ENCODE measurements at places on chromosomes 2 and 18.

DNA sequence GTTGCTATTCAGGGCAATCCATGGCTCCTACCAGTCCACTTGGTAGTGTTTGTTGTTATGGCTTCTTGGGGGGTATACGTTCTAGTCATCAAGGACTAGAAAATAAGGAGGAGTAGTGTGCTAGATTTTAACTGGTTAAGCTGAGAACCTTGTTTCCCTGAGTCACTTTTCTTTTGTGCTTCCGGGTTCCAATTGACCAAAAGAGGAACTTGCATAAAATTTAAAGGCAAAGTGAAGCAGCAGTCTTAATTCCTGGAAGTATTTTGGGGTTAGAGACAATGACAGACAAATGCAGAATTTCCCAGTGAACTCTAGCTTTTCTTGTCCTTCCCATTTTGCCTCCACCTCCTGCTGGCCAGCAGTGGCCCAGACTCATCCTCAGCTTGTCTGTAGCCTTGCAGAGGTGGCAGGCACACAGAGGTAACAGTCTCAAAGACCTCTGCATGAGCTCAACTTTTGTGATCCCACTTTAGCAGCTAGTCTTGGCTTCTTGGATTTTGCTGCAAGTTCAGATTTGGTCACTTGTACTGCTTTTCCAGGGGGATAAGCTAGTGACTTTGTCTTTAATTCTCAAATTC, 1105.8 kb upstream of the NXPH2 start:
- no peak for DNase-seq

DNA sequence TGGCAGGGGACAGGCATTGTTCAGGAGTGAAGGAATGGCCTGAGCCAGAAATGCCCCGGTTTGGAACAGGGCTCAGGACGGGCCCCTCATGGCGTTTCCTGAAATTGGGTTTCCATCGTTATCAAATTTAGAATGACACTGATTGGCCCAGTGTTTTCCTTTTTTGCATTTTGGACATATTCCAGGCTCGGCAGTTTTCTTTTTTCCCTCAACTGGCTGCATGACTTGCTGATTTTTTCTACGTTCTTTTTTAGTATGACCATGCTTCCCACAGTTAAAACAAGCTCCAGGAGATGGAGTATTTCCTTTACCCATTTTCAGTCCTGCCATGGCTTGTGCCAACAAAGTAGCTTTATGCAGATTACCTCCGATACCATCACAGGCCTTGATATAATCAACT, 20.4 kb upstream of the LYG2 start:
- DNase-seq: no peak

- DNase-seq: no peak
Observed at GRCh38 chr2:8433390-8433789, 248.5 kb upstream of the ID2 start.

- DNase-seq: no peak
Observed at GRCh38 chr2:63992061-63992685, 27.1 kb downstream of the VPS54 start.

DNA sequence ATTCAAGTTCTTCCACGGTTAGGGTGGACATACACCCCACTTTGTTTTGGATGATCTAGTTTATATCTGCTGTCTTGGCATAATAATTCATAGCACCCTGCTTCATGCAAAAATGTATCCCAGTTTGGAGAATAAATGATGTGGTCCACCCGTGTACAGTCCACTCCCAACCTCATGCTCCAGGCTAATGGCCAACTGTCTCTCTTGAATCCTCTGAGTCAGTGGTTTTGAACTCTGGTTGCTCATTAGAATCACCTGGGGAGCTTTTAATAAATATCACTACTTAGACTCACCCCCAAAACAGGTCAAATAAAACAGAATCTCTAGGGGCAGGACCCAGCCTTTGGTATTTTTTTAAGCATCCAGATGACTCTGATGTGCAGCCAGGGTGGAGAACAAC, 78.5 kb downstream of the SDC1 start:
- no peak for DNase-seq

DNA sequence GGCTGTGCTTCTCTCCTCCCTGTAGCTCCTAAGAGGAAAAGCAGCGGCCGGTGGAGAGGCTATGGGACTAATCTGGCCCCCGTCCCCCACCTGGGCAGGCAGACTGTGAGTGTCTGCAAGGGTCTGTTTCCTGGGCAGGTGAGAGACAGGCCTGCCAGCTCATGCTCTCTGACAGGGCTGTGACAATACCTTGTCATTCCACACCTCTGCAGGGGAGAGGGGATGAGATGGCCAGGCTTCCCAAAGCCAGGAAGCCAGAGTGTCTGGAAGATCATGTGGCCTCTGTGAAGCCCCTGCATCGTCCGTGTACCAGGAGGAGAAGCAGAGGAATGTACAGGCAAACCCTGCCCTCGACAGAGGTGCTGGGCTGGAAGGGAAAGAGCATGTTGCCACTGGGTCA, 142.5 kb upstream of the GATA6 start:
- no peak for DNase-seq

- no peak for DNase-seq
Observed at GRCh38 chr2:216588861-216589710, 44.1 kb upstream of the IGFBP2 start.

GRCh38 chr2:144011098-144011497, 508.8 kb downstream of the ZEB2 start:
- no peak for DNase-seq

GRCh38 chr18:8982416-8983183, 119.9 kb upstream of the NDUFV2 start:
- DNase-seq: no peak

GRCh38 chr2:11675423-11676112, 5.6 kb upstream of the NTSR2 start:
- DNase-seq: no peak

DNA sequence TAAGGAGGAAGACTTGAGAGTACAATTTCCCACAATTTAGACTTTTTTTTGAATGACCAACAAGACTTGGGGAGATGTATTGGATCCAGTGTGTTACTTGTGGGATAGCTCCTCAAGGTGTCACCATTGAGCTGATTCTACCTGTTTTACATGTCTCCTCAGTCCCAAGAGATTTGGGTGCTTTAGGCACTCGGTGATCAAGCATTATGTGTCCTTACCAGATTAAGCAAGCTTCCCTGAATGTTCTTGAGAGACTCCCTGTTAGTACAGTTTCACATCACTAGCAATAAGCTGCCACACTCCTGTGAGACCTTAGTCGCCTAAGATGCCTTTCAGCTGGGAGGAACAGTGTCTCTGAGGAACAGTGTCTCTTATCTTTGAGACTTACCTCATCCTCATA, 384.3 kb upstream of the SYT4 start:
- no peak for DNase-seq

GRCh38 chr2:44181648-44182047, 13.0 kb downstream of the PPM1B start:
- no peak for DNase-seq

GRCh38 chr18:43061816-43062215, 53.7 kb downstream of the RIT2 start:
- DNase-seq: no peak

GRCh38 chr18:76412818-76413565, 82.0 kb downstream of the ZNF516 start:
- no peak for DNase-seq

DNA sequence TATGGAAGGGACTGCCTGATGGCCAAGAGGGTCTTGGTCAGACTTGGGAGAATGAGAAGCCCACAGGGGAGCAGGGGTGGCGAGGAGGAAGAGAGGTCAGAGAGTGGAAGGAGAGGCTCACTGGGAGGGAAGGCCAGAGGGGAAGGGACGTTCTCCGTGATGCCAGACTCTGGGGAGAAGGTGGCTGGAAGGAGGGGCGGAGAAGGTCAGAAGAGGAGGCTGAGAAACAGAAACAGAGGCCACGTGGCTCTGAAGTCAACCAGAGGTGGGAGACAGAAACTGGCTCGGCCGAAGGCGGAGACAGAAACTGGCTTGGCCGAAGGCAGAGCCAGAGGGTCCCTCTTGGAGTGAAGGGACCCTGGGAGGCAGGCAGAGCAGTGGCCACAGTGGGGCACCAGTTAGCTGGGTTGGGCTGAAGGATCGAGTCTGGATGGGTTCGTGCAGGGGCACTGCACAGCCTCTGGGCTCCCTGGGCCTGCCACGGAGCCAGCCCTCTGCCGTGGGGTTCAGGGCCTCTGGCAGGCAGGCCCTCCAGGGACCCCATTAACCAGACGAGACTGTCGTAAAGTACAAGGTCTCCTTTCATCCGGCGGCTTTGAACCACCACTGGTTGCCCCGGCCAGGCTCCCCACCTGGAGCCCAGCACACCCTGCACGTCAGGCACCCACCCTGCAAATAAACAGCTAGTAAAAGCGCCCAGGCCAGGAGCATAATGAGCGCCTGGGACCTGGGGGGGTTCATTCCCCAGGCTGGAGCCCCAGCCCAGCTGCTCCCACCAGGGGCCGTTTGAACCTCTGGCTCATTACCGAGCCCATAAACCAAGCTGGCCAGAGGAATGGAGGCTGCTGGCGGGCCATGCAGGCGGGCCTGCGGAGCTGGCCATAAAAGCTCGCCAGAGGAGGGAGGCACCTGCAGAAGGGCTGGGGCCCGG, 218.8 kb downstream of the DYSF start:
- DNase-seq: no peak

DNA sequence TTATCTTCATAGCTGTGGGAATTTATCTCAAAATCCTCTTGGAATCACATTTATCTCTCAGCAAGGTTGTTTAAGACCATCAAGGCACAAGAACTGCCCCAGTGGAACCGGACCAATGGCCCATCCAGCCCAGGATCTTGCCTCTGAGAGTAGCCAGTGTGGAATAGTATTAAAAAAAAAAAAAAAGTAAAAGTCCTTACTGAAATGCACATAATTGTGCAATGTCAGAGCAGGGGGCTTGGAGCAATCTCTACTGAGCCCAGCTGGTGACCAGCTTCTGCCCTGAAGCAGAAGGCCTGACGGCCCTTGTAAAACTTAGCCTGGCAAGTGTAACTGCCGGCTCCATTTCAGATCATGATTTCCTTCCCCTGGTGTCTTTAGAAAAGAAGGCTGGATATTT, 355.6 kb upstream of the PIK3C3 start:
- no peak for DNase-seq

GRCh38 chr18:8389391-8390340, 219.6 kb upstream of the RAB12 start:
- no peak for DNase-seq

GRCh38 chr18:8607776-8608742, 1.2 kb upstream of the RAB12 start:
- DNase-seq: no peak

DNA sequence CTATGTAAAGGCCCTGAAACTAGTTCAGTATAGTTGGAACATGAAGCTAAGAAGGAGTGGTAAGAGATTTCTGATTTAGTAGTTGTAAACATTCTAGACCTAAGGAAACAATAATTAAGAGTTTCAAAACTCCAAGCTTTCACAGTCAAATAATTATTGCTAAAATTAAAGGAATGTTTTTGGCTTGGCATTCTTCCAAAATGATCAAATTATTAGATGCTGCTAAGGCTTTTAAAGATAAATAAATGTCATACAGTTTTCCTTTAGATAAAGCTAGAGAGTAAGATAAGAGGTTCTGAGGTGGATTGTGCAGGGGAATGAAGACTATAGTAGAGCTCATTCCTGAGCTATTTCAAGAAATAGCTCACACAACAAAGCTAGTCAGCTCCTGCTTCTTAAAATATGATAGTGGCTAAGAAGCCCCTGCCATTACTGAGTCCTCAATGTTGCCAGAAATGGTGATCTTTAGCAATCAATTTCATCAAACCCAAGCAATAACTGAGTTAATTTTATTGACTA, 45.3 kb downstream of the ZC3H15 start:
- DNase-seq: no peak

DNA sequence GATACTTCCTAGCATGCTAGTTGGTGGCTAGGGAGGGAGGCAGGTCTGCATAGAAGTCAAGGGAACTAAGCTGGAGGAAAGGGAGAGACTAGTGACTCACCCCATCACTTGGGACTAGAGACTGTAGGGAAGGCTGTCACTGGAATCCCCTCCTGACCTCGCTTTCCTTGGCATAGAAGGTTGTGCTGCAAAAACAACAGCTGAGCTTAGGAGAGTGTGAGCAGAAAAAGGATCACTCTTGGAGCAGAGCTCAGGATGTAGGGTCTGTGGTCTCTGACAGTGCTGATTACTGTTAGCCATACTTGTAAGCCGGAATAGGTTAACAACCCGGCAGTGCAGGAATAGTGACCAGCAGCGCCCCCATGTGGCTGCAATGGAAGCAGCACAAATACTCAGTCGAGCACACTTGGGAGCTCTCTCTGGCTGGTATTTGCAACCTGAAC, 66.9 kb upstream of the SMAD2 start:
- no peak for DNase-seq

DNA sequence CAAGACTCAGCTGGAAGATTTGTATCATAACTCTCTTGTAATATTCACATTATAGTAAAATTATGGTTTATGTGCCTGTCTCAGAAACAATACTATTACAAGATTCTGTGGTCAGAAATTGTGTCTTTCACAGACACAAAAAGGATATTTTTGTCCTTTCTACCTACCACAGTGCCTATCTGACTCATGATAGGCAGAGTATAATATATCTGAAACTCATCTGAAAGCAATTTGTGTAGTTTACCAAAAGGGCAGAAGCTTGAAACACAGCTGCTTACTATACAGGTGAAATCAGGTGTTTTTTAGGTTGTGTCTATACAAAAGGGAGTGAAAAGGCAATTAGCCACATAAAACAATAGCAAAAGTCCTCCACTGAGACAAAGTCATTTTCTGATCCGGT, 10.9 kb downstream of the TMEM200C start:
- DNase-seq: no peak

GRCh38 chr2:147846412-147847081, 1.7 kb downstream of the ACVR2A start:
- no peak for DNase-seq

DNA sequence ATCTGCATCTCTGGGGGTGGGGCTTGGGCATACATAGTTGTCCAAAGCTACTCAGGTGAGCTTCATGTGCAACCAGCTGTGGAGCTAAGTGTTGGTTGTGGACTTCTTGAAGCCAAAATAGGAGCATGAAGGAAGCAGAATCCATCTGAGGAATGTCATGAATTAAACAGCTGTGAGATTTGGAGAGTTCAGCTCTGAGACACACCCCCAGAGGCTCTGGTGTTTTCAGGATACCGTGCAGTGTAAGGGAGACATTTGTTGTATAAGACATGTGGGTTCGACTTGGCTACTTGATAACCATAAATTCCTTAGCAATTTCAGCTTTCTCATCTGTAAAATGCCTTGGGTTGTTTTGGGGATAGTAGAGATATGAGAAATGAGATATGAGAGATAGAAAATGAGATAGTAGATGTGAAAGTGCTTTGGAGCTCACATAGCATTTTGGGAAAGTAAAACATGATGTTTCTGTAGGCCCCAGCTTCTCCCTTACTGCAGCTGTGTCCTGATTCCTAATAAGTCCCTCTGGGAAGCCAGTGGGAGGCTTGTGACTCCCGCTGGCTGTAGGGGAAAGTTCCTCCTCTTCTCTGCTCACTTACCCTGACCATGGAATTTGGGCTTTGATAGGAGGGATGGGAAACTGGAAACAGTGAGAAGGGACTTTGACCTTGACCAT, 50.0 kb downstream of the DPYSL5 start:
- no peak for DNase-seq

- no peak for DNase-seq
Observed at GRCh38 chr2:42368817-42369531, 8.0 kb upstream of the COX7A2L start.
